Fibroblast of the aortic adventitia (primary cell): ENCODE measurements at places on chromosomes 5 and 9. TPM values are rescaled to one million over a fixed set of nuclear protein-coding genes. Genes with fewer than 3 reads are reported as not detected.

PAEP gene
- not detected in 2 replicates for total RNA-seq

FOXD4L3 gene
- 0.09 TPM in 1 of 2 replicates, not detected in the other for total RNA-seq

WDR38 gene
- not detected in 2 replicates for total RNA-seq

TMEM8B gene
- 1.9 and 2.8 TPM in 2 replicates for total RNA-seq

ZNF366 gene
- total RNA-seq: not detected in 2 replicates

ALDH7A1 gene
- total RNA-seq: 33.6 and 67.5 TPM in 2 replicates

PCDHB14 gene
- total RNA-seq: 0.45 and 0.74 TPM in 2 replicates

MAST4 gene
- 16.8 and 23.2 TPM in 2 replicates for total RNA-seq

TMEM232 gene
- 4.7 and 5.2 TPM in 2 replicates for total RNA-seq

INSL4 gene
- total RNA-seq: not detected in 2 replicates

SPATA31E1 gene
- not detected in 2 replicates for total RNA-seq

ABO gene
- total RNA-seq: not detected in 2 replicates

LRRC19 gene
- total RNA-seq: not detected in 2 replicates

LCN1 gene
- not detected in 2 replicates for total RNA-seq

CDC20B gene
- total RNA-seq: not detected in 2 replicates

NSUN2 gene
- 27.4 and 29.0 TPM in 2 replicates for total RNA-seq

ANKRD20A1 gene
- total RNA-seq: 0.27 TPM in 1 of 2 replicates, not detected in the other

SLCO4C1 gene
- 0.09 TPM in 1 of 2 replicates, not detected in the other for total RNA-seq

UGCG gene
- 51.6 and 70.9 TPM in 2 replicates for total RNA-seq

COL27A1 gene
- 2.1 and 9.6 TPM in 2 replicates for total RNA-seq

NAIP gene
- total RNA-seq: 4.3 and 6.8 TPM in 2 replicates

PARP8 gene
- 8.2 and 20.1 TPM in 2 replicates for total RNA-seq

DMRT3 gene
- total RNA-seq: not detected in 2 replicates

DOCK2 gene
- 0.65 and 4.6 TPM in 2 replicates for total RNA-seq

TEK gene
- 1.7 and 3.8 TPM in 2 replicates for total RNA-seq

CCDC180 gene
- total RNA-seq: 4.2 and 27.2 TPM in 2 replicates

IL7R gene
- total RNA-seq: 0.90 TPM in 1 of 2 replicates, not detected in the other

SAXO1 gene
- total RNA-seq: 0.08 and 0.18 TPM in 2 replicates

SLC6A19 gene
- total RNA-seq: not detected in 2 replicates

SIT1 gene
- 0.18 and 1.6 TPM in 2 replicates for total RNA-seq

IL4 gene
- 0.36 TPM in 1 of 2 replicates, not detected in the other for total RNA-seq

SVEP1 gene
- 50.2 and 101 TPM in 2 replicates for total RNA-seq

PTAR1 gene
- total RNA-seq: 34.0 and 119 TPM in 2 replicates

CSF2 gene
- total RNA-seq: not detected in 2 replicates
